CD4-positive, CD25-positive, alpha-beta regulatory T cell (primary cell): ENCODE measurements at places on chromosomes 5 and 9.

DNA sequence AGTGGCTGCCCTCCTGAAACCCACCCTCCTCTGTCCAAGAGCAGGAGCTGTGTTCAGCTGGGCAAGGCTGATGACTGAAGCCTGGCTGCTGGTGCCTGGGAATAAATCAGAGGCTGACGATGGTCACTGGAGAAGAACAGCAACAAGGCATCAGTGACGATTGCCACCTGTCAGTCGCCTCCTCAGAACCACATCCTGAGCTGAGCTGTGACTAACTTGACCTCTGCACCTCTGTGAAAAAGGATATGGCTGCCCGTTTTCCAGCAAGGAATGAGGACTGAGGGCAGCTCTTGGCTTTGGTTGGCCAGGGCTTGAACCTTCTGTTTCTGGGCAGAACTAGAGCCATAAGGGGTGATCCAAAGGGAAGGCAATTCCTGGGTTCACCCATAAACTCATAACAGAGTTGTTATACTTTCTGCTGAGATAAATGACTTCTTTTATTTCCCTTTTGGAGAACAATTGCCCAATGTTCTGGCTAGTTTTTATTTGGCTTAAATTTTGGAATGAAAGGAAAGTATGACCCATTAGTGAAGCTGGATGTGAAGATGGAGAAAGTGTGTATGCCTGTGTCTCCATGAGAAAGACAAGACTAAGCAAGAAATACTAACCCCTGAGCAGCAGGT is 40.1 kb downstream of the TRIP13 start:
- no peak for DNase-seq

- DNase-seq: no peak
Observed at GRCh38 chr5:60993425-60993824, 48.4 kb downstream of the NDUFAF2 start.

DNA sequence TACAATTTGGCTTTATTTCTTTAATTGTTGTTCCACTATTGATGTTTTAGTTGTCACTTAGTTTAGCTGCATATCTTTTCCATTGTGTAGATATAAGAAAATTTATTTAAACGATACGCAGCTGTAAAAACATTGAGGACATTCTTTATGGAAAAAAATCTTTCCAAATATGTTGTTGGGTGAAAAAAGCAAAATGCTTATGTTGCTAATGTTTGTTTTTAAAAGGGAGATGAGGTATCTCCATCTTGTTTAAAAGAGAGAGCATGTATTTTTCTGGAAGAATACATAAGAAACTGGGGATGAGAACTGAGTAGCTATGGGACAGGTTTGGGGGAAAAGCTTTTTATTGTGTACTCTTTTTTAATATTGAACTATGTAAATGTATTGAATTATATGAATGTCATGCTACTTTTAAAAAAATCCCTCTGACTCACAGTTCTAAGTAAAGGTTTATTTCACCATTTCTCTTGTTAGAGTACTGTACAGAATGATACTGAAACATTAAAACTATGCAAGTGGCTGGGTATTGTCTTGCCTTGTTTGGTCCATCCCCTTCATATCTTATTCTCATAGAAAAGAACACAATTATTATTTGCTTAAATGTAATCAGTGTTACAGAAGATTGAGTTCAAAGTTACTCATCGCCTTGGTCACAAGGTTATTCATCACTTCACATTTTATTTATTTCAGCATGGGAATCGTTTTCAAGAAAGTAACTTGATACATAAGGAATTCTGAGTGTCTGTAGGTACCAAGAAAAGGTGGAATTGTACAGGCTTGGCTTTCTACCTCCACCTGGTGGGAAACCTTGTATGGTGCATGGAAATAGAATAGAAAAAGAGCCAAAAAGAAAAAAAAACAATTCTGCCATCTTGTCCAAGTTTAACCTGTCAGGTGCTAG is 85.8 kb downstream of the RIC1 start:
- no peak for DNase-seq

DNA sequence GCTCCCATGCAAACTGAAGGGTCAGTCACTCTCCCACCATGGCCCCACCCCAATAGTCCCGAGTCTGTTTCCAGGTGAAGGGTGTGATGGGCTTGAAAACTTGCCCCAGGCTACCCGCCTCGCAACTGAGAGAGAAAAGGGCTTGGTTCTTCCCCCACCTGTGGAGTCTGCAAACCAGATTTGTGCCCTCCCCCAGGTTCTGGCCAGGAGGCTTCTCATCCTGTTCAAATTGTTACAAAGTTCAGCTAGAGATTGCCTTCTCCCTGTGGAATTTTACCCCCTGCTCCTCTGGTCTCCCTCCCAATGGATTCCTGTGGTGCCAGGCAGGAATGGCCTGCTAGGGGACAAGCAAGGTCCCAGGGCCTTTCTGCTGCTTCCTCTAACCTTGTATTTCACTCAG is 93.1 kb upstream of the ACO1 start:
- DNase-seq: no peak

DNA sequence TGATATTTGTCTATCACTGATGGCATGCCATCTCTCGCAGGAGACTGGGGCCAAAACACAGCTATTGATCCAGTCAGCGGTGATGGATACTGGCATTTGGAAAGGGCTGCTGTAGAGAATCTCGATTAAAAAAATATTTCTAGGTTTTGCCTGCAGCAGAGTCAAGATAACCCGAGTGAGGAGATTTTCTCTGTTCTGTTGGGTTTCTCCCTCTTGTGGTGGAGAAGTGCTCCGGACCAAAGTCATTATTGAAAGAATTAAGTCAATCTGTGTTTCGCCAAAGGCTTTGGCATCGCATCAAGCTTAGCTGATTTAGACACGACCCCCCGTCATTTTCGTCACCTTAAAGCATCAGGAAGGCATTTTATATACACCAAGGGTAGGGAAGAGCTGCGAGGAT is 97.1 kb upstream of the IRX2 start:
- DNase-seq: no peak

- no peak for DNase-seq
Observed at GRCh38 chr5:142852416-142853198, 82.4 kb downstream of the ARHGAP26 start.

- no peak for DNase-seq
Observed at GRCh38 chr5:32508806-32509805, 64.6 kb upstream of the ZFR start.

DNA sequence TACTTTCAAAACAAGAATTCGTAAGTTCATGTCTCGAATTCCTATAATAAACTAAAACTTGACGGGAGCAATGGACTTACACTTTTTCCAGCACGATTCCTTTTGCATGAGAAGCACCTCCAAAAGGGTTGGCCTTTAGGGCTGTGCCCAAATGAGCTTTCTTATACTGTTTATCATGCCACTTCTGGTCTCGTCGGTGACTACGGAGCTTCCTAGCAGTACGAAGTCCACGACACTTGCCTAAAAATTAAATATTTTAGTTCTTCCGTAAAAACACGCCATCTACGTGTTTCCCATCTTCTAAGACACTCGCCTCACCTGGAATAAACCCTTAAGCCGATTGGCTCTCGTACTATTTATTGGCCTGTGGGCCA is 554 bp downstream of the RPS23 start:
- no peak for DNase-seq

DNA sequence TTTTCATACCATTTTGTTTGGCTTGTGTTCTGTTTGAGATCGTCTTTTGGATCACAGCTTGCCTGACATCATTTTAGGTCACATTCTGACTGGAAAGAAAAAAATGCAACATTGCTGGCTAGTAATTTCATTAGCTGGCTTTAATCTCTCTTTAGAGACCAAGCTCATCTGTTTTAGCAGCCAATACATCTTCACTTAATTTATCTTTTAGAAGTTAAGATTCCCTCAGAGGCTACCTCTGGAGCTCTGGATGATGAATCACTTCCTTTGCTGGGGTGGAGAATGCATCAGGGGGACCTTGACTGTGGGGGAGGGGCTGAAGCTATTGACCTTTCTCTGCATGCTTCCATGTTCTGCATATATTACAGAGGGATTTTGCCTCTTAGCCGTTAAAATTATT is 181.5 kb upstream of the OTULINL start:
- no peak for DNase-seq

DNA sequence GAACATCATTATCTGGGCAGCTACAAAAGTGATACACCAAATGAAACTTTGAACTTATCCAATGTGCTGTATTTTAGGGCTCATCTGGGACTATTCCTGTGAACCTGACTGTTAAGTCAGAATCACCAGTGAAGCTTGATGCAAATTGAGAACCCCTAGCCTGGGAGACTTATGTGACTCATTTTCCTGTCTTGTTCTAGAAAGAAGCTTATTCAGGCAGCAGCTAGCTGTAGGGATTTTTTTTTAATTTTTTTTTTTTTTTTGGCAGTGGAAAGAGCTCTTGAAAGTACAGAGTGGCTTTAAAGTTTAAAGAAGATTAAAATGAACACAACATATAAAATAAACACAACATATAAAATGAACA is 81.1 kb upstream of the TNFAIP8 start:
- DNase-seq: no peak

- DNase-seq: no peak
Observed at GRCh38 chr5:171263181-171263580, 45.9 kb upstream of the TLX3 start.

DNA sequence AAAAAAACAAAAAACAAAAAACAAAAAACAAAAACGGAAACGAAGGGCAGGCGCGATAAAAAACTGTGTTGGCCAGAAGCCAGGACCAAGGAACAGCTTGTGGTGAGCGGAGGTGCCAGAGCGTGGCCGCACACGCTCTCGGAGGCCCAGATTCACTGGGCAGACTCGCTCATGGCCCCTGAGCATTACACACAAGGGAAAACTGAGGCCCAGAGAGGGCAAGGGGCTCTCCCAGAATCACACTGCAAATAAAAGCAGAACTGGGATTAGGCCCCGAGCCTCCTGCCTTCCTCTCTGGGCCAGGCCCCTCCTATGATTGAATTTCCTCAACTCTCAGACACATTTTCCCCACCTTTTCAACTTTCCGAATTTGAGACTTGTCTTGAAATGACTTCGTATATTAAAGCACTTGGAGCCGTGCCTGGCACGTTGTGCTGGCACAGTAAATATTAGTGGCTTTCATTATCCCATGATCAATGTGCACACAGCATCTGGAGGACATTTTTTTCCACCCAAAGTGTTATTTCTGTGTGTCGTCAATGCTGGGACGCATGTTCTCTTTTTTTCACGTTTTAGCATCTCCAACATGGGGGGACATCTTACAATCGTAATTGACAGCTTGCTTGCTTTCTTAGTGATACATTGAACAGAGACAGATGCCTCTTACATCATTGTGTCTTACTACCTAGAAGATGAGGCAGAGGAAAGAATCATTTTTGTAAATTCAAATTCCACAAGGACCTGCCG is 7.4 kb downstream of the FIBCD1 start:
- DNase-seq: no peak
